A549 treated with Hydrocortisone at 1 μM for 4 hours (cell line): ENCODE measurements at places on chromosomes 6 and 20. TPM values are rescaled to one million over a fixed set of nuclear protein-coding genes. Genes with fewer than 3 reads are reported as not detected.

Gene ZSCAN23
- not detected in 5 replicates for total RNA-seq

Gene SLC22A16
- not detected in 5 replicates for total RNA-seq

Gene SAMD10
- total RNA-seq = not detected in 5 replicates

Gene NUP43
- 13.0 to 17.4 TPM (median 15.0 TPM) in 5 replicates for total RNA-seq

Gene STX11
- 1.9 to 2.7 TPM (median 2.2 TPM) in 5 replicates for total RNA-seq

Gene HEY2
- 0.05 to 0.07 TPM (median 0.06 TPM) in 3 of 5 replicates, not detected in the others for total RNA-seq

Gene APOBEC2
- total RNA-seq = not detected in 5 replicates

Gene FOXQ1
- total RNA-seq = 2.8 to 5.3 TPM (median 5.0 TPM) in 5 replicates

Gene TBXT
- total RNA-seq = 0.21 TPM in 1 of 5 replicates, not detected in the others

Gene ELOVL2
- 5.3 to 6.9 TPM (median 6.5 TPM) in 5 replicates for total RNA-seq

Gene SFTA2
- total RNA-seq = not detected in 5 replicates

Gene HCRTR2
- not detected in 5 replicates for total RNA-seq

Gene PGC
- 0.08 to 0.14 TPM (median 0.12 TPM) in 3 of 5 replicates, not detected in the others for total RNA-seq
